ENCODE measurements at places on chromosomes 6 and 20.

DNA sequence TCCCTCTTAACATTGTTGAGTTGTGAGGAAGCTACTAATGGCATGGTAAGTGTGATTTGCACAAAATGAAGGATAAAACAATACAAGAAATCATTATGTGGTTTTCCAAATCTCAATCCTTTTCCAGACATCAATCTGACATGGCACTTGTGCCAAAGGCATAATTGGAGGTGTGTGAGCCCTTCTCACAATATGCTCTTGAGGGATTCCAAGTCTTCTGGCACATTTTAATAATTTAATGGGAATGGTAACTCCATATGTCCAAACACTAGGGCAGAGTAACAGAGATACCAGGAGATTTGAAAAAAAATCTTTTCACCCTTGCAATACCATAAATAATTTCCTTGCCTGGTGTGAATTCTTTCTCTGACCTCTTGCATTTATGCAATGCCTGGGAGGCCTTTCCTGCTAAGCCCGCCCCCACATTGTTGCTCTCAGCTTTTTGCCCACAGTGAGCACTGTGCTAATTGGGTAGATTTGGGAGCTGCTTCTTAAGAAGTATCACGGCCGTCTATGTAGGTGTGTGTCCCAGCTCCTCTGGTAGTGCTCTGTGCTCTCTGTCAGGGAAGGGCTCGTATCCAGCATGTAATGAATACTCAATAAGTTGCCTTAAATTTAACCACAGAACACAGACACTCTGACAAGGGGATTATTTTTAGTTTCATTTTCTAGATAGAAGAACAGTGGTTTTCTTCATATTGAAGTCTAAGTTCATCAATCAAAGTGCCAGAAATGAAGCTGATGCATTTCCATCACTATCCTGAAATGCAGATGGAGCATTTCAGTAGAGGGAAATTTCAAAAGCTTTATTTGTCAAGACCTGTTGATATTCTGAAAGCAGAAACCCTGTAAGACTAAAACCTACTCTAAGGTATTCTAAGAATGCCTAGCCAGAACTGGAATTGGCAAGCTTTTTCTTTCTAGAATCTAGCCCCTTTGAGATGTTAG is 54.4 kb upstream of the CEP85L start:
- DNase-seq: no peak

GRCh38 chr6:40586369-40587201 is 579 bp downstream of the LRFN2 start:
- DNase-seq: peak; percentile 33

GRCh38 chr6:149111556-149112115 is 205.9 kb upstream of the TAB2 start:
- no peak for DNase-seq

- no peak for DNase-seq
These were observed 106.3 kb downstream of the TNFRSF21 start for GRCh38 chr6:47203266-47203937.

- no peak for DNase-seq
These were observed 230.1 kb upstream of the MOCS1 start for GRCh38 chr6:40164345-40164755.

DNA sequence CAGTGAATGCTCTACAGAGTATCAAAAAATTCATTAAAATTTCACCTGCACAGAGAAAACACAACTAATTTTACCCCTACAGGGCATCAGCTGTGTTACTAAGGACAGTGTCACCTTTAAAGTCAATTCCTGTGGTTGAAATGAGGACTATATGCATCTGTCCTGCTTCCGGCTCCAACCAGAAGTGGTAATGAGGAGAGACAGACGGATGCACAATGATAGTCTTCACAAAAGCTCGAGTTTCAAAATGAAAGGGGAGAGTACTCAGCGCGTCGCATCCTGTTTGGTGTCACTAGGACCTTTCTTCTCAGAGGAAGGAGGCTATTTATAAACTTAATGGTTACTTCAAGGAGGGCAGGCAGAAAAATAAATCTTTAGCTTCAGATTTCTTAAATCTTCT is 86.5 kb downstream of the LYRM4 start:
- peak; percentile 39 for DNase-seq

GRCh38 chr6:111478064-111478476 is 4.9 kb downstream of the REV3L start:
- no peak for DNase-seq

Data from activated naive CD8-positive, alpha-beta T cell treated with anti-CD3 and anti-CD28 coated beads, Interleukin-2, amount 10 ng/mL, durations not matched to agents 7 days and 5 days (primary cell).